NCI-H1092 treated with DMSO at 0.1 percent for 48 hours (cell line): ENCODE measurements at places on chromosomes 5 and 9.

DNA sequence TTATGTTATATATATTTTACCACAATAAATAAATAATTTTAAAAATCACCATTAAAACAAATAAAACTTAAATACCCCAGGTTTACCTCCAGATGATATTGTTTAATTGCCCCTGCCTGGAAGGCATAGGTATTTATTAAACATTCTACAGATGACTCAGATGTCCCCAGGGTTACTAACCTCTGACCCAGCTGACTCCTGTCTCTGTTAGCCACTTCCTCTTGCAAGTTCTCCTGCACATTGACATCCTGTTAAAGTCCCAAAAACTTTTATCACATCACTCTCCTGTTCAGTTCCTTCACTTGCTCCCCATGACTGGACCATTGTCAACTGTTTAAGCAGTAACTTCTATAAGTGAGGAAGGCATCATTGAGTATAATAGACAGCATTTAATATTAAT lies 37.0 kb upstream of the RAB3C start:
- DNase-seq = no peak

- DNase-seq = peak; percentile 49
Measured at GRCh38 chr9:137236936-137237421, 4.1 kb upstream of the TUBB4B start.

DNA sequence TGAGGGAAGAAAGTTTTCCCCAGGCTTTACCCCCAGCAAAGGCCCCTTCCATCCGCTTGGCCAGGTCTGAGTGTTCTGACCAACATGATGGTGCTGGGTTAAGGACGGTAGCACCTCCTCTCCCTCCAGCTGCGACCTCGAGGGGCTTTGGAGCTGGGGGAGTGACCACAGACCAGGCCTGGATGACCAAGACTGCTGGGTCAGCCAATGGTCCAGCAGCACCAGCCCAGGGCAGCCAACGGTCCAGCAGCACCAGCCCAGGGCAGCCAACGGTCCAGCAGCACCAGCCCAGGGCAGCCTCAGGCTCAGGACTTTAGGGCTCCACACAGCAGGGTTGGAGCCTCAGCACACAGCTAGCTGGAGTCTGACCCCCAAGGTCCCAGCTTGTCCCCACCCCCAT lies 57.2 kb upstream of the CNOT6 start:
- DNase-seq = no peak

GRCh38 chr5:42317575-42317974 lies 105.7 kb upstream of the GHR start:
- no peak for DNase-seq

DNA sequence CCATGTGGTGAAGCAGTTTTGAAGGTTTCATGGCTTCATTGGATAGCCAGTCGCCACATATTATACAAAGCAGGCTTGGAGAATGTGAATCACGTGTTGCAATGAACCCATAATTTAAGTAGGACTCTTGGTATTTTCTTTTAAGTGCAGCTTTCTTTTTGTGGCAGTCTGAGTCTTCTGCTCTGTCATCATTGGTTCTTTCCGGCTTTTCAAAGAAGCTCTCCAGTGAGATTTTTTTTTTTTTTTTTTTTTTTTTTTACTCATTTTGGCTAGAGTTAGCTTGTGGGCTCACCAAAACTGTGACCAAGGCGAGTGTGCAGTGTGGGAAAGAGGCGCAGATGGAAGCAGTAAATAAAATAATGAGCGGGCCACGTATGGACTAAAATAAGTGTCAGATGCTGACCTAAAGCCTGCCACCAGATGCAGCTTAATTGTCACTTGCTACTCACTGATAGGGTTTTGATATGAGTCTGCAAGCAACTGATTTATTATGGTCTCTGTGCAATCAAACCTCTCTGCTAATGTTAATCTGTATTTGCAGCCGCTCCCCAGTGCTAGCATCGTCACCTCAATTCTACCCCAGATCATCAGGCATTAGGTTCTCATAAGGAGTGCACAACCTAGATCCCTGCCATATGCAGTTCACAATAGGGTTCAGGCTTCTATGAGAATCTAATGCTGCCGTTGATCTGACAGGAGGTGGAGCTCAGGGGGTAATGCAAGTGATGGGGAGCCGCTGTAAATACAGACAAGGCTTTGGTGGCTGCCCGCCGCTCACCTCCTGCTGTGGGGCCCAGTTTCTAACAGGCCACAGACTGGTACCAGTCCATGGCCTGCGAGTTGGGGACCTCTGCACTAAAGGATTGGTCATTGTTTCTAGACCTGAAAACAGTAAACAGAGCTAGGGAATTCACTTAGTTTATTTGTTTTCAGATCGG lies 45.5 kb upstream of the LARP1 start:
- no peak for DNase-seq

GRCh38 chr9:108671176-108671575 lies 184.6 kb downstream of the ACTL7B start:
- peak; percentile 0 for DNase-seq

DNA sequence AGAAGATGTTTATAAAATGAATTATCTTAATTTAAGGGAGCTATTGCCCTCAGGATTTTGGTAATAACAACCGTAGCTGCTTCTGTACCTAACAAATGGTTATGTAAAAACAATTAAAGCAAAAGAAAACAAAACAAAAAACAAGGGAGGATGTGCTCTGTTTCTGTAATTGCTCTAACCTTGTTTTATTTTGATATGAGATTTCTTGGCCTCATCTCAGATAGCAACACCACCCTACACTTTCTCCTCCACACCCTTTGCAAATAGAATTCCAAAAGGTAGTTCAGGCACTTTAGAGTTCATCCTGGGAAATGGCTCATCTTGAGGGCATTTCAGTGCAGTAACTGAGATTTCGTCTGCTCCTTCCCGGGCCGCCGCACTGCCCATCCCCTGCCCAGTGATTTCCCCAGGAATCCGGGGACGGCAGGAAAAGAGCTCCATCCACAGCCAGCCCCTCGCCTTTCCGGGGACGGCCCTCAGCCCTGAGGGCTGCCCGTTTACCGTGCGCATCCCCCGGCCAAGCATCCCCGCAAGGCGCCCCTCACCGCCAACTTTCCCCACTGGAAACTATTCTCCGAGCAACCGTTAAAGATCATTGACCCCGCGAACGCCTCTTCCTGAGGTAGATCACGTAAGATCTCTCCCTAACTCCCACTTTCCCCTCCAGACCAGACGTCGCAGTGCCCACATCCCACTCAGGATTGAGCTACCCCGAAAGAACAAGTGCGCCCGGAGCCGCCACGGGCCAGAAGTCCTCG lies 1.2 kb downstream of the FNBP1 start:
- no peak for DNase-seq

DNA sequence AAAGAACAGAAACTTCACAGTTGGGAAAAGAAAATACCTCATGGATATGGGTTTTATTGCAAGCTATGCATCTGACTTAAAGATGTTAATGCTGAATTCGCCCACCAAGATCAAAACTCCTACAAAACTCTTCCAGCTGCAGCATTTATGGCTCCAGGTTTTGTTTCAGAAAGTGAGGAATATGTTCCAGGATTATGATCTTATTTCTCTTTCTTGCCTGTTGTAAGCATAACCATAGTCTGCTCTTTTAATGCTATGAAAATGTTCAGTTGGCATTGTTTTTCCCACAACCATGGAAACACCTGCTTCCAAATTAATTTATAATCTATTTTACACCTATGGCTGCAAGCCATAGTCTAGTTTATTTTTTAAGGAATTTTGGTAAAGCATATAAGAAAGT lies 34.9 kb upstream of the FST start:
- DNase-seq = no peak

- DNase-seq = no peak
Measured at GRCh38 chr9:89347651-89348050, 29.4 kb downstream of the SECISBP2 start.

- no peak for DNase-seq
Measured at GRCh38 chr5:78213799-78214198, 80.7 kb downstream of the AP3B1 start.

DNA sequence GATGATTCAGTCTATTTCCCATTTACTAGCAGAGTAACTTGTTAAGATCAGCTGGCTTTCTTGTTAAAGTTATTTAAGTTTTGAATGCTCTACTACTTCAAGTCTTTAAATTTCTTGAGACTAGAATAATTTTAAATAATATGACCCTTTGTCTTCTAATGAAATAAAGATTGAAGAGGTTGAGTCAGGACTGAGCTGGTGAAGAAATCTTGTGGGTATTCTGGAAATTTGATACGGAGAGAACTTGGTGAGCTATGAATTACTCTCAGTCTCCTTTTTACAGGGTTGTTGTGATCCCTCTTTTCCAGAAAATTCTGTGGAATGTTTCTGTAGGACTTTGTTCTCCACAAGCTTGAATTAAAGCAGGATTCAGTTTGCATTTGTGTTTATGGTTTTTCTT lies 29.3 kb downstream of the RNF20 start:
- DNase-seq = no peak

- peak; percentile 55 for DNase-seq
Measured at GRCh38 chr9:119375892-119376291, 6.7 kb upstream of the BRINP1 start.

- no peak for DNase-seq
Measured at GRCh38 chr5:13866792-13867191, 77.7 kb downstream of the DNAH5 start.

DNA sequence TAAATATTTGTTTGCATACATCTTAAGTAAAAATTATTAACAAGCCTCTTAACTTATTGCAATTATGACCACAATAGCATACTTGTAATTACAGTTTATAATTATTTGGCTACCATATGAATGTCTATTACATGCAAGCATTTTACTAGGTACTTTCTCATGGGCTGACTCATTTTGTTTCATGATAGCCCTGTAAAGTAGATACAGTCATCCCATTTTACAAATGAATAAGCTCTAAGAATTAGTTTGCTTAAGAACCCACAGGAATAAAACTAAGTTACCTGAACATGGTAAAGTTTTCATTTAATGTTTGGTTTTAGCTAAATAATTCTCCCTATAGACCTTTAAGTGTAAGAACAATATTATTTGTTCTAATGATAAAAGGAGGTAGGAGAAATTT lies 126.6 kb upstream of the IZUMO3 start:
- no peak for DNase-seq

- no peak for DNase-seq
Measured at GRCh38 chr9:97638666-97639065, 5.0 kb downstream of the NCBP1 start.

- peak; percentile 53 for DNase-seq
Measured at GRCh38 chr9:113274474-113275156, 757 bp downstream of the CDC26 start.

- no peak for DNase-seq
Measured at GRCh38 chr5:98307811-98308210, 465.7 kb upstream of the RGMB start.

DNA sequence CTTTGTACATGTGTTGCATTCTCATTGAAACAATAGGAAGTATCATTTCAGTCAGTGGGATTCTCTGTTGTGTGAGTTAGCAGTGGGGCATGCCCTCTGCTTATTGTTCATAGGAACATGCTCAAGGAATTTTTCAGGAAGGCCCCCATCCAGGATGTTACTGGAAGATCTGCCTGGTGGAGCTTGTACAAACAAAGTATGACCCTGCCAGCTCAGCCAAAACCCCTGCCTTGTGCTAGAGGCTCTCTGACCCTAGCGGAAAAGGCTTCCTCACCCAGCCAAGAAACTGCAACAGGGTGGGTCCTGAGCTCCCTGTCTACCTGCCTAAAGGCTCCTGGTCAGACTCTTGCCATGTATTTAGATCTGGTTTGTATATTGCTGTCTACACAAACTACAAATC lies 43.2 kb downstream of the MRRF start:
- DNase-seq = no peak

DNA sequence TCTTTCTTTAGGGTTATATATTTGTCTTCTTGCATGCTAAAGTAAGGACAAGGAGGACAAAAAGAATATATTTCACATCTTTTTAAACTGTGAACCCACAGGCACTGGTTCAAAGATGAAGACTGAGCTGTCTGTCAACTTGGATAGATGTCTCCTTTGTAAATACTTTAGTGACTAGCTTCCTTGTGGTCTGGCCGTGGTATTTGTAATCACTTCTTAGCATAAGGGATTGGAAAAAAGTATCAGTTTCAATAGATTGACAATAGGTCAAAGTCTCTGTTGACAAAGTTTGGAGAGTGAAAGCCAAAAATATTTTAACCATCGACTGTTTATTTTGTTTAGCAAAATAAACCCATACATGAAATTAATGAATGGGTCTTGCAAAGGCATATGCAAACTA lies 91.4 kb downstream of the TMEM167A start:
- DNase-seq = no peak

GRCh38 chr9:116979456-116979855 lies 292.4 kb downstream of the TRIM32 start:
- no peak for DNase-seq

DNA sequence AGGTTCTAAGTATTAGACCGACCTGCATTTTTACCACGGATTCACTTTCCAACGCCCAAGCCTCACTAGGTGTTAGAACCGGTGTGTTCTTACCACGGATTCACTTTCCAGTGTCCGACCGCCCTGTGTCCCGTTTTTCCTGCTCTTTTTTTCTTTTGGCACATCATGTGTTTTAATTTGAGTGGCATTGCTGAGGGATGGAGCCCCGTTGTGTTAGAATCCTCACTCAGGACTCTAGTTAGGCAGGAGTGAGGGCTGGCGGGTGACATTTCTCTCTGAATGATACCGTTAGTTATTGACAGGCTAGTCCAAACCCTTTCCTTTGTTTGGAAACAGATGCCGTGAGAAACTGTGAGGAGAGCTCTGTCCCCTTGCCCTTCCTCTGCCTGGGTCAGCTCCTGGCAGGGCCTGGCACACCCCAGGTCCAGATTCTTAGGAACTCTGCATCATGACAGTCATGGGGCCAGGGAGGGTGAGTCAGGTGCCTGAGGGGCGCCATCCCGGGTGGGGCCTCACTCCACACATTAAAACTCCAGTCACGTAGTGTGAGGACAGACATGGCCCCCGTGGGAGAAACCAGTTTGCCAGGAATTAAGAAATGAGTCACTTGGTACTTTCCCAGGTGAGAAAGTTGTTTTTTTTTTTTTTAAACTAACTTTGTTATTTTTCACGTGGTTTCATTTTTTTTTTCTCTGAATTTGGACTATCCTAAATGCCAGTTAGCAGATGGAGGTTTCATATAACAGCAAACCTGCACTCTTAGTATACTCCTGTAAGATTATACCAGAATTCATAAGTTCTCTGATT lies 15.8 kb downstream of the EXOC3 start:
- DNase-seq = no peak

GRCh38 chr5:61801174-61801573 lies 469.1 kb downstream of the ZSWIM6 start:
- DNase-seq = no peak

DNA sequence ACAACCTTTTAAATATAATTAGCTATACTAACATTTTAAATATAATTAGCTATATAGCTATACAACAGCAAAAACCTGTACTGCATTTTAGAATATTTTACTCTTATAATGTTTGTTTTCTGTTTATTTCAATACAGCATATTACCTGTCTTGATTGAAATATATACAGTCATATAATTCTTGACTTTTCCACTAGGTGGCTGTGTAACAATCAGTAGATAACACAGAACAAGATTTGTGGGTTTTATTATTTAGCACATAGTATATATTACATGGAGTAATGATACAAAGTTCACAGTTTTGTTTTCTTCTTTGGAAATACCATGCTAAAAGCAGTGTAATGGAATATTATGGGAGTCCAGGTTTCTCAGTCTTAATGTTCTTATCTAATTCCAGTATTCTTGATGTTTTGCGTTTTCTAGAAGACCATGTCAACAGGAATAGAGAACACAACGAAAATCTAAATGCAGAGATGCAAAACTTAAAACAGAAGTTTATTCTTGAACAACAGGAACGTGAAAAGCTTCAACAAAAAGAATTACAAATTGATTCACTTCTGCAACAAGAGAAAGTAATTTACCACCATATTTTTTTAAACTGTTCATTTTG lies 13.3 kb downstream of the HMMR start:
- no peak for DNase-seq

- DNase-seq = no peak
Measured at GRCh38 chr5:80777347-80778287, 122.8 kb upstream of the DHFR start.

- DNase-seq = no peak
Measured at GRCh38 chr5:96219580-96220281, 213.3 kb downstream of the PCSK1 start.
